ENCODE measurements at places on chromosomes 5 and 9.

DNA sequence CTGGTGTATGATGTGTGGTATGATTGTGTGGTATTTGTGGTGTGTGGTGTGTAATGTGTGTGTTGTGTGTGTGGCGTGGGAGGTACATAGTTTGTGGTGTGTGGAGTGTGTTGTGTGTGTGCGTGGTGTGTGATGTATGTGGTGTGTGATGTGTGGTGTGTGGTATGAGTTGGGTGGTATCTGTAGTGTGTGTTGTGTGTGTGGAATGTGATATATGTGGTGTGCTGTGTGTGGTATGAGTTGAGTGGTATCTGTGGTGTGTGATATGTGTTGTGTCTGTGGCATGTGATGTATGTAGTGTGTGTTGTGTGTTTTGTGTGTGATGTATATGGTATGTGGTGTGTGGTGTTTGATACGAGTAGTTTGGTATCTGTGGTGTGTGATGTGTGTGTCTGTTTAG is 272.5 kb upstream of the IRX1 start:
- DNase-seq: no peak

DNA sequence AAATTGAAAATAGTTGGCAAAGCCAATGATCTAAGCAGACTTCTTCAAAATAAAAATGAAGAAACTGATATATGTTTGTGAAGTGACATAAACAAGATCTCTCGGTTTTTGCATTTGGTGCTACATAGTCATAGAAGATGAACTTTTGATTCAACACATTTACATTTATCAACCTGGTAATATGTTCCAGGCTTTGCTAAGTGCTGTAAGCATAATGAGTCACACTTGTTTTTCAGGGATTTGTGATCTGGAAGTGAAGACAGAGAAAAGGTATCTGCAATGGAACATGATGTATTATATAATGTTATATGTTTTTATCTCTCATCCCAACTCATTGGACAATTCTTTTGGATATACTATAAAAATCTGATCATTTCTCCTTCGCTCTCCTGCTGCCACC is 801.4 kb downstream of the BRINP1 start:
- no peak for DNase-seq

- no peak for DNase-seq
Observed at GRCh38 chr9:115593587-115594091, 475.7 kb upstream of the TNC start.

- DNase-seq: no peak
Observed at GRCh38 chr5:28743025-28743715, 1704.8 kb upstream of the CDH9 start.

DNA sequence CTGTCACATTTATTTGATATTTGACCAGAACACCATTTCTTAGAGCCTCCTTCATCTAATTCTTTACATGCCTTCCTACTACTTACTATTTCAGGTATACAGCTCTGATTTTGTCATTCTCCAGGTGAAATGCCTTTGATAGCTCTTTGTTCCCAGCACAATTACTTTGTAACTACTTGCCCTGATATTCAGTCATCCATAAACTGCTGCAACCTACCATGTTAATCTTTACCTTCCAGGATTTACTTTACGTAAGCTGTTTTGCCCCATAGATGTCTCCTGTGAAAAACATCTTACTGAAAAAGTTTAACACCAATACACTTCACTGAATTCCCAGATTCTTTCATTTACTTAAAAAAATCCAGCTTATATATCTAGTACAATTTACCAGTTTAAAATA is 443.8 kb upstream of the CYLC2 start:
- no peak for DNase-seq

Data from effector CD8-positive, alpha-beta T cell (primary cell).